Foreskin fibroblast (primary cell): ENCODE measurements at places on chromosomes 2 and 18.

DNA sequence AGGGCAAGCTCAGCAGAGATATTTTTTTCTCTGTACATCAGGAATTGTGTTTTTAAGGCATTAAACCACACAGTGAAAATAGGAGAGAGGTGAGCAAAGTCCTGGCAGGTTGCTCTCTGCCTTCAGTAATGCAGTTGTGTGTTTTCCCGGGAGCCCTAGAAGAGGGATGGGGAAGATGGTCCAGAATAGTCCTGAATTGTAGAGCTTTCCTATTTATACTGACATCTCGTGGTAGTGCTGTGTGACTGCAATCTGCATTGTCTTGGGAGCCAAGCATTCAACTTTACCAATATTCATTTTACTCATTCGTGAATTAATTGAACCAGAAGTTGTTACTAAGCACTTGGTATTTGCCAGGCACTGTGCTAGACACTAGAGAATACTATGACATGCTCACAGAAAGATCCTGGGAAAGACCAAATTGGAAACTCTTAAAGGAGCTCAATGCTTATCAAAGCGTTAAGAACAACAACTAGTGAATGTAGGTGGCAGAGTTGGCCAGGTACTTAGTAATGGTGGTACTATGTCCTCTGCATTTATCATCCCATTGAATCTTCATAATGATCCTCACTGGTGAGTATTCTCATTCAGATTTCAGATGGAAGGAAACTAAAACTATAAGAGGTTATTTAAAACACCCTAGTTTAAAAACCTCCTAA is 214.6 kb downstream of the TRIB2 start:
- peak; percentile 78 for DNase-seq

DNA sequence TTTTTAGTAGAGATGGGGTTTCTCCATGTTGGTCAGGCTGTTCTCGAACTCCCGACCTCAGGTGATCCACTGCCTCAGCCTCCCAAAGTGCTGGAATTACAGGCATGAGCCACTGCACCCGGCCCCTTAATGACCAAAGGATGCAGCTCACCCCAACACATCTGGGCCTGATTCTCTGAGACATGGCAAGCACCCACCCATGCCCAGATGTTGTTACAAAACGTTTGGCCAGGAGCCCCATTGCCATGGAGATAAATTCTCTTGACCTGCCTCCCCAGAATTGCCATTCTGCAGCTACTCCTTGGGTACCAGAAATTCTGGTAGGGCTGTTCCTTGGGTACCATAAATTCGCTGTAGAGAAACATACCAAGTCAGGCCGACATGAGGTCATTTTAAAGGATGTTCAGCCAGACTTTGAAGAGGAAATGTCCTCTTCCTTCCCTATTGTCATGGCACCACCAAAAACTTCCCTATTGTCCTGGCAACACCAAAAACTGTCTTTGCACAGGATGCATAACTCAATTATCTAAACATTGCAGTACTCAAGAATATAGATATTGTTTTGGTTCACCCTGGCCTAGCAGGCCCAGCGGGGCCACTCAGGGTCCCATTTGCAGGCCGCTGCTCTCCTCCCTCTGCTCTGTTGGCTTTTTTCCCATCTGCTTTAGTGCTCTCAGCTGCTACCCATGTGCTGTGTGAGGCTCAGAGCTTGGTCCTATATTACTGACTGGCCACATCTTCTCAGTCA is 160.9 kb upstream of the TTC39C start:
- DNase-seq: peak; percentile 60

- DNase-seq: no peak
These were observed 156.4 kb downstream of the IKZF2 start for GRCh38 chr2:212994976-212995375.

- no peak for DNase-seq
These were observed 89.8 kb downstream of the INO80D start for GRCh38 chr2:205996161-205996560.

DNA sequence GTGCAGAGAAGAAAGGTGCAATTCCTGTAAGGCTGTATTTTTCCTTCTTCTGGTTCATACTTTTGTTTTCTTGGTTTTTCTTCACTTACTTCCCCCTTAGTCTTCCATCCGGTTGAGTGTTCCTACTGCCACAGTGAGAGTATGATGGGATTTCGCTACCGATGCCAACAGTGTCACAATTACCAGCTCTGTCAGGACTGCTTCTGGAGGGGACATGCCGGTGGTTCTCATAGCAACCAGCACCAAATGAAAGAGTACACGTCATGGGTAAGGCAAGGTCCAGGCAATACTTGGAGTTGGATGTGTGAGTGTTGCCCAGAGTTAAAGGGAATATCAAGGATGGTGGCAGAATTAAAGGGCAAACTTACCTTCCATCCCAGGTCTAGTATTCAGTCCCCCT is 108.0 kb downstream of the DTNA start:
- no peak for DNase-seq

GRCh38 chr2:113185664-113186432 is 12.1 kb downstream of the PSD4 start:
- DNase-seq: no peak

DNA sequence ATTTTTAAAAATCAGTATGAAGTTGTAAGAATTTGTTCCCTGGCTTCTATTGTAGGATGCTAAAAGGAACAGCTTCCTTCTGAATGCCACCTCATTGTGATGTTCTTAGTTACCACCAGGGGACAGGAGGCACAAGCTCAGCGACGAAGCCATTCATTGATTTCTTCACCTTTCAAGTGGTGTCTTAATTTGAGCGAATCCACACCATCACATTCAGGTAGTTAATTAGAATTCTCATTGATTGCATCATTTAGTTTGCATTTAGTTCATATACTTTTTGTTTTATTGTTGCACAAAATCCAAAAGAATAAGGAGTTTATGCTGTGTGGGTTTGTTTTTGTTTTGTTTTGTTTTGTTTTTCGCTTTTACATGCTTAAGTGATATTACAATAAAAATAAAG is 23.1 kb downstream of the CYP27C1 start:
- DNase-seq: no peak

GRCh38 chr2:203431391-203432185 is 103.4 kb downstream of the ABI2 start:
- no peak for DNase-seq

DNA sequence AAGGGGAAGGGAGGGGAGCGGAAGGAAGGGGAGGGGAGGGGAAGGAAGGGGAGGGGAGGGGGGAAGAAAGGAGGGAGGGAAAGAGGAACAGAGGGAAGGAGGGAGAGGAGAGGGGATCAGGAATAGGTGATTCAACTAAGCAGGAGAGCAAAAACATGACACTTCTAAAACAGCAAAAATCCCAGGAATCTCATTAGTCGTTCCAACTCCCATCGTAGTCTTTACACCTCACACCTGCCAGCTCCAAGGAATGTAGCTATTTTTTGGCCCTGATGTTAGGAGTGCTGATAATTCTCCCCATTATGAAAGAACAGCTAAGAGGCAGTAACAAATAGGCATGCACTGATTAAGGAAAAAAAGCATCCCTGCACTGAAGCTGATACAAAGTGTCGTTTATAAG is 709.9 kb upstream of the PKDCC start:
- DNase-seq: no peak

GRCh38 chr2:28206762-28207161 is 185.9 kb upstream of the FOSL2 start:
- peak; percentile 16 for DNase-seq

GRCh38 chr2:127108090-127108523 is 1.2 kb upstream of the BIN1 start:
- DNase-seq: no peak

DNA sequence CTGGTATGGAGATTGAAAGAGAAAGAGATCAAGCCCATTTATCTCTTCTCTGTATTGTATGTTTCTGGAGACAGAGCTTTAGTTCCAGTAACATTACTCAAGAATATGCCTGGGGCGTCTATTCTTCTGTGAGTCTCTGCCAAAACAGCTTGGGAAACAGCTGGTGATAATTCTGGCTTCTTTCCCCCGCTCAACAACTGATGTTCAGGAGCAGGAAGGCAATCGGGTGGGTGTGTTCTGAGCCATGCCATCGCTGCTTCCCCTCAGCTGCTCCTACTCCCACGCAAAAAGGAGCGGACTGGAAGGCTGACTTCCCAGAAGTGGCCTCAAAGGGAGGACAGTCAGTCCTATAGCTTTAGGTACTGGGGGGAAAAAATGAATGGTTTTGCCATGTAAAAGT is 695.1 kb downstream of the PLCL1 start:
- peak; percentile 36 for DNase-seq
